Right renal cortex interstitium (tissue), 3 donors: ENCODE measurements at places on chromosomes 16 and 17.

DNA sequence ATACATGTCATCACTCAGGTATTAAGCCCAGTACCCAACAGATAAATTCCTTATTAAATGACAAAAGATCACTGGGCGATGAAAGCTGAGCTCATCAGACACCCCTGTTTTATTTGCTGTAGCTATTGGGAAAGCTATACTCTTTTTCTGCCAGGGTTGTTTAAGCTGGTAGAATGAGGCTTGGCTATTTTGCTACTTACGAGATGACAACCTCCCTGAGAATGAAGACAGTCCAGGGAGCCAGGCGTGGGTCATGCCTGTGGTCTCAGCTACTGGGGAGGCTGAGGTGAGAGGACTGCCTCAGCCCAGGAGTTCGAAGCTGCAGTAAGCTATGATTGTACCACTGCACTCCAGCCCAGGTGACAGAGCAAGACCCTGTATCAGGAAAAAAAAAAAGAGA is 4.3 kb upstream of the SH2B1 start:
- DNase-seq = no peak

DNA sequence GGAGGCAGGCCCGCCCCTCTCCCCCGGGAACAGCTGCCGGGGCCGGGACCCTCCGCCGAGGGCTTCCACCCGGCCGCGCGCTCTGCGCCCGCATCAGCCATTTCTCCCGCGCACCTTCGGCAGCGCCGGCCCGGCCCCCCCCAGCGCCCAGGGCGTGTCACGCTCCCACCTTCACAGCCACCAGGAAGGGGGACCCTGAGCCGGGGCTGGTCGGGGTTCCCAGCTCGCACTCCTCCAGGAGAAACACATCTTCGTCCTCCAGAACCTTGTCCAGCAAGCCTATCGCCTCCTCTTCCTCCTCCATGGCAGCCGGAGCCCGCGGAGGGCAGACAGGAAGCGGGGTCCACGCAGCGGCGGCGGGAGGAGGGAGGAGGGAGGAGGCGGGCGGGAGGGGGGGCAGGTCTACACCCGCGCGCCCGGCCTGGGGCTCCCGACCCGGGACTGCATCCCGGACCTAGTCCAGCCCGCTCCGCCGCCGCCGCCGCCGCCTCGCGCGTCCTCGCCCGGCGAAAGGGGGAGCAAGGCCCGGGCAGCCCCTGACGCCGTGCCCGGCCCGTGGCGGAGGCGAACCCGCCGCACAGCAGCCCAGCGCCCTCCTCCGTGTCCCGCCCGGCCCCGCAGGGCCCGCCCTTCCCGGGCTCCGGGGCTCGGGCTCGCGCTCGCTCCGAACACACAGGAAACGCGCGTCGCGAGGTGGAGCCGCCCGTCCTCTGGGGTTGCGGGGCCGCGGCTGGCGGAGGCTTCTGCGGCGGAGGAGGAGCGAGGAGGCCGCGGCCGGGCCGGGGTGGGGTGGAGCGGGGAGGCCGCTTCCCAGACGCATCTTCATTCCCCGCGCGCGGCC is 70.8 kb downstream of the ABR start:
- DNase-seq = no peak

DNA sequence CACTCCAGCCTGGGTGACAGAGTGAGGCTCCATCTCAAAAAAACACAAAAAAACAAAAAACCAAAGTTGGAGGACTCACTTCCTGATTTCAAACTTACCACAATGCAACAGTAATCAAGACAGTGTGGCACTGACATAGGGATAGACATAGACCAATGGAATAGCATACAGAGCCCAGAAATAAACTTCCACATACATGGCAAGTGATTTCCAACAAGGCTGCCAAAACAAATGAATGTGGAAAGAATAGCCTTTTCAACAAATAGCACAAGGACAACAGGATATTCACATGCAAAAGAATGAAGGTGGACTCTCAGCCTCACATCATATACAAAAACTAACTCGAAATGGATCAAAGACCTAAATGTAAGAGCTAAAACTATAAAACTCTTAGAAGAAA is 36.8 kb upstream of the RASD1 start:
- no peak for DNase-seq

- DNase-seq = no peak
Observed at GRCh38 chr16:71568551-71568950, 8.3 kb downstream of the TAT start.
